ENCODE measurements at places on chromosomes 11 and 22.
A peak's percentile ranks its signal among the peaks of the same experiment; 100 is the strongest.

- DNase-seq, result no peak
Observed at GRCh38 chr11:106389101-106389500, 311.6 kb downstream of the AASDHPPT start.

DNA sequence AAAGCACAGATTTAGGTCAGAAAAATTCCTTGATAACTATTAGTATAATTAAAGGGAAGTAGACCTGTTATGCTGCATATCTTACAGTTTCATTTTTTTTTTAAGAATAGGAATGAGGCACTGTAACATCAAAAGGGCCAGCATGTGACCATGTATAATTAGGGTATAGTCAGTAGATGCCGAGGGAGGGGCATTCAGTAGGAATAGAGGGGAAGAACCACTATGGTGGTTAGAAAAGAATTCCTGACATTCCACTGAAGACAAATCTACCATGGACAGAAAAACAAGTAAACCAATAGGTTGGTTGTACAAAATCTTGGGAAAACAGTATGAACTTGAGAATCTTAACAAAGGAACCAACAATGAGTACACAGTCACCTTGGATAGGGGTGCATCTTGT is 78.4 kb upstream of the CCDC179 start:
- DNase-seq, result no peak

DNA sequence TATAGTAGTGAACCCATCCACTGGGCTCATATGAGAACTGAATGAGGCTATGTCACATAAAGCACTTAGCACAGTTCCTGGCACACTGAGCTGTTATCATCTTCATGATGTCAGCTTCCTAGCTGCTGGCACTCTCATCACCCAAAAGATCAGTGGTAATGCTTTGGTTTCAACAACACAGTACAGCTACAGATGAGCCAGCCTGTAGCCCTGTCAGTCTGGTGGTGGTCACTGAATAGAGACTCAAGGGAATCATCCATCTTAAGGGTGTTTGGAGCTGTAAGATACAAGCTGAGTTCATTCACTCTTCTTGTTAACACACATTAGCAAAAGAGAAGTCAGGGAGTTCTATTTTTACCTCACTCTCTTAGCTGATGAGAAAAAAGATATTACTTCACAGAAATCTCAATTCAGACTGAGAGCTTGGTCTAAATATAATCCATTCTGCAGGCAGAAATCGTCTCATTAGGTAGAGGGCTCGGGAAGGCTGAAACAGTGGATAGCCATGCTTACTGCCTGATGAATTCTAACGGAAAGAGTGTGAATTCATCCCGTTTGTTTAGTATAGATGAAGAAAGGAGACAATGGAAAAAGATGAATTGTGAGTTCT is 6.3 kb upstream of the SLC1A2 start:
- no peak for DNase-seq

DNA sequence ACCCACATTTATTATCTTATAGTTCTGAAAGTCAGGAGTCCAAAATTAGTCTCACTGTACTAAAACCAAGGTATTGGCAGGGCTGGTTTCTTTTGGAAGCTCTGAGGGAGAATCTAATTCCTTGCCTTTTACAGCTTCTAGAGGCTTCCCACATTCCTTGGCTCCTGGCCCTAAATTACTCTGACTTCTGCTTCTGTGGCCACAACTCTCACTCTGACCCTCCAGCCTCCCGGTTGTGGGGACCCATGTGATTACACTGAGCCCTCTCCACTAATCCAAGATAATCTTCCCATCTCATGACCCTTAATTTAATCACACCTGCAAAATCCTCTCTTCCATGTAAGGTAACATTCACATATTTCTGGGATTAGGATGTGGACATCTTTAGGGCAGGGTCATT is 110.9 kb downstream of the ARL14EP start:
- DNase-seq, result no peak

GRCh38 chr11:11351042-11351586 is 1.9 kb downstream of the CSNK2A3 start:
- DNase-seq, result no peak

DNA sequence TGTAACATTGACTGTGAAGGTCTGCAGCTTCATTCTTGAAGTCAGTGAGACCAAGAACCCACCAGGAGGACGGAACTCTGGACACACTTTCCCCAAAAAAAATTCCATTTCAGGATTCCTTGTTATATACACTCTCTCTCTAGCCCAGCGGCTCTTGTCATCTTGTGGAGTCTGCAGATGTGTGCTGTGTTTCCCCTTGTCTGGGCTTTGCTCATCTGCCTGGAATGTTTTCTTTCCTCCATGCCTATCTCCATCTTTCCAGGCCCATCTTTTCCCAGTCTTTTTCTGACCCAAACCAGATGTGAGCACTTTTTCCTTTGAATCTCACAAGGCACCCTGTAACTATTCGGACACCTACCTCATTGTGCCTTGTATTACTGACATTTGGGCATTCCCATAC is 5.1 kb upstream of the DRG1 start:
- no peak for DNase-seq

GRCh38 chr11:83070731-83071566 is 748 bp downstream of the RAB30 start:
- peak; percentile 58 for DNase-seq

Measured in KG1 (cell line).